ENCODE measurements at places on chromosomes 16 and 17. TPM values are rescaled to one million over a fixed set of nuclear protein-coding genes. Genes with fewer than 3 reads are reported as not detected.

The OTOP3 gene
- total RNA-seq = not detected

The FOXC2 gene
- total RNA-seq = not detected

GRCh38 chr16:27816561-27816960 is 247.0 kb downstream of the GSG1L start:
- H3K27me3 ChIP-seq = no peaks in the 10 kb centered on the region
- no peak overlapping the region for H3K4me3 ChIP-seq
- H3K4me1 ChIP-seq = no peaks in the 10 kb centered on the region
- H3K36me3 ChIP-seq = no peaks in the 10 kb centered on the region

DNA sequence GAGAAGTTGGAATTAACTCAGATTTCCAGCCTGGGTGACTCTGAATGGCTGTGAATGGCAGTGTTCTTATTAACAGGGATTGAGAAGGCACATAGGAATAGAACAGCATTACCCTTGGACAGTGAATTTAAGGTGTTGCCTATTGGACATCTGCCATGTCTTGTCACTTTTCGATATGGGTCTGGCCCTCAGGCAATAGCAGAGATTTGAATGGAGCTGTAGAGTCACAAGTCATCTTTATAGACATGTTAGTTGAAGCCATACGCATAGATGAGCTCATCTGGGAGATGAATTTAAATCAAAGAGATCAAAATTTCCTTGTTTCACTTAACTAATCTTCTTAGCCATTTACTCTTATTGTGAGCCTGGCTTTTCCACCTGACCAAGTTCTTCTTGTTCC is 14.9 kb upstream of the DHRS11 start:
- DNase-seq = no peak
- no peaks in the 10 kb centered on the region for H3K27me3 ChIP-seq
- peaks cover 48% of the 10 kb centered on the region for H3K36me3 ChIP-seq
- no peak overlapping the region for H3K4me3 ChIP-seq
- no peak overlapping the region for H3K27ac ChIP-seq
- H3K4me1 ChIP-seq = peaks cover 6% of the 10 kb centered on the region

- no peak for DNase-seq
- peak overlapping the region; percentile 83 for H3K27ac ChIP-seq
- peak overlapping the region; percentile 48 for H3K4me3 ChIP-seq
- H3K36me3 ChIP-seq = peaks cover 11% of the 10 kb centered on the region
Measured at GRCh38 chr17:81923302-81924260, 4.0 kb downstream of the MAFG start.
